ENCODE measurements at places on chromosomes 16 and 17. TPM values are rescaled to one million over a fixed set of nuclear protein-coding genes. Genes with fewer than 3 reads are reported as not detected.

Gene CALB2
- 1.6 TPM for polyA plus RNA-seq

Gene RGS11
- polyA plus RNA-seq, result 6.9 TPM

Gene RABEP1
- 25.9 TPM for polyA plus RNA-seq

Gene SCIMP
- 3.3 TPM for polyA plus RNA-seq

Gene ADGRG1
- 36.1 TPM for polyA plus RNA-seq

GRCh38 chr17:82772026-82772425 is 20.2 kb downstream of the TBCD start:
- DNase-seq, result no peak

DNA sequence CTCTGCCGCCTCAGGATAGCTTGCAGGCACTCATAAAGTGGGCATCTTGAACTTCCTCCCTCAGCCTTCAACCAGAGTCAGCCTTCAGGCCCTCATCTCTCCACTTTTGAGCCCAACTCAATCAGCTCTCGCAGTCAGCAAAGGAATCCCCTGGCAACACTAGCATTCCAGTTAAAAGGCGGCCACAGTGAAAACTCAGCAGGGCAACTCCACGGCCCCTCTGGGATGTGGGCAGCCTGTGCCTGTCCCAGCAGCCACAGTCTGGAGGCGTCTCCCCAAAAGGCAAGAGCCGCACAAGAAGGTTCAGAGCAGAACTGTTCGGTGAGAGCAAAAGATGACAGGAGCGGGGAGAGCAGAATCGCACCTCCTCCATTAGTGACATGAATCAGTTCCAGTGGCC is 9.0 kb downstream of the TMEM11 start:
- no peak for DNase-seq

GRCh38 chr17:60959696-60960095 is 282.0 kb downstream of the BCAS3 start:
- DNase-seq, result no peak

- no peak for DNase-seq
Observed at GRCh38 chr16:965036-965395, 5.8 kb downstream of the LMF1 start.

DNA sequence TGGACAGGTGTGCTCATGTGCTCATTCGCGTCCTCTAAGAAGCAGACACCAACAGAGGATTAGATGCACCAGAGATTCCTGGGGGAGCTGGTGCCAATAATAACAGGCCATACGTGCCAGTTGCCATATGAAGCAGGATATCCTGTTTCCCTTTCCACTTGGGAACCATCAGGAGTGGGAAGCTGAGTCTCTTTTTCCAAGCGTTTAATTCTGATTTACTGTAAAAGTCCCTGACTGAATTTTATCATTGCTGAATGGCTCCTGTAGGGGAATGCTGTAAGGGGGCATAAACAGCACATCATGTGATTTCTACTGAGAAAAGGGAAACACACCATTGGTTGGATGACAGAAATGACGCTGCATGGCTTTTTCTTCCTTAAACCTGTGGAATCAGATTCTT is 113.3 kb downstream of the IRF8 start:
- no peak for DNase-seq

Data from urinary bladder (tissue), 4 donors.